ENCODE measurements at places on chromosomes 7 and 10.

- no peak for DNase-seq
Measured at GRCh38 chr10:58776568-58777318, 264.1 kb downstream of the BICC1 start.

DNA sequence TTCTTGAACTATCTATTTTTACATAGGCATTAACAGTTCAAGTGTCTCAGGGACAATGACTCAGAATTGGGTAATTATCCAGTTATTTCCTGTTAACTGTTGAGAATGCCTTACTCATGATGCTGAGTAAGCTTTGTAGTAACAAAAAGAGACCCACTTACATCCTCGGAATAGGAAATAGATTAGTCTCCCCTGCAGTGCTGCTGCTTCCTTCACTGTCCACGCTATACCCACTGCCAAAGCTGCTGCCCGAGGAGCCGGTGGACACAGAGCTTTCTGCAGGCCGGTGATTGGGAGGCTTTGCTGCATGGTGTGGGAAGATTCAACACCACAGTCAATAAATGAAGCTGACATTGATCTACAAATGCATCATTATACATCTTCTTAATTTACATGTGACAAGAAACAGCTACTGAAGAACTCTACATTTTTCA, 357.1 kb downstream of the PCLO start:
- no peak for DNase-seq

- DNase-seq, result no peak
Measured at GRCh38 chr10:62842983-62843382, 26.8 kb upstream of the EGR2 start.

- DNase-seq, result no peak
Measured at GRCh38 chr7:155789001-155789725, 23.1 kb downstream of the SHH start.

DNA sequence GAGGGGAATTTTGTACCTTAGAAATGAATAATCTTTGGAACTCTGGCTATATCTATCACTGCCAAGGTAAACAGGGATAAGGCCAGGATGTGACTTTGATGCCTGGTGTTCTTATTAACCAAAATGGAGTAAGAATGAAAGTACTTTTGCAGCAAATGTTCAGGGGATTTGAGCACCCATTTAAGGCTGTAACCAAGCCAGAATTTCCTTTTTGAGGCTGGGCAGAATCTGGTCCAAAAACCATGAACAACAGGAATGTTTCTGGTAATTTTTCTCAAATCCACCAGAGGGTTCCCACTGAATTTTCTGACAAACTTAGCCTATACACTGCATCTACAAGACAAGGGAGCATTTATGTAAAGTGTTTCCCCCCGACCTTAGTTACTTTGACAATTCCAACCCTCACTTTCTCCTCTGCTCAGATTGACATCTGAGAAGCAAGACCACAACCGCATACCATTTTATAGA, 120.6 kb downstream of the BAMBI start:
- no peak for DNase-seq

DNA sequence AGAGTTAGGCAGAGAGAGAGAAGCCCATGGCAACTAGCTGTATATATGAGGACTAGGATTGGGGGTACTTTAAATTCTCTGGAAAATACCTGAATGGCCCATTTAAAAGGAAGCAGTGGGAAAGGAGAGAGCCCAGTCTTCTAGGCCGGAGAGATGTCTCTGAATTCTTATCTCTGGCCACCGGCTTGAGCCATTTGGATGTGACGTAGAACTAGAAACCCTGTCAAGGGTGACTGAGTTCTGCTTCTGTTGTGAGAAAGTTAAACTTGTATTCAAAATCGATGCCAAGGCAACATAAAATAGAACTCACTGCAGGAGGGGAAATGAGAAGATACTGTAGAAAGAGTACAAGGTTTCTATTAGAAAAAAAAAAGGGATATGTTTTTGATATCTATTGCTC, 6.3 kb upstream of the GSTK1 start:
- DNase-seq, result no peak

DNA sequence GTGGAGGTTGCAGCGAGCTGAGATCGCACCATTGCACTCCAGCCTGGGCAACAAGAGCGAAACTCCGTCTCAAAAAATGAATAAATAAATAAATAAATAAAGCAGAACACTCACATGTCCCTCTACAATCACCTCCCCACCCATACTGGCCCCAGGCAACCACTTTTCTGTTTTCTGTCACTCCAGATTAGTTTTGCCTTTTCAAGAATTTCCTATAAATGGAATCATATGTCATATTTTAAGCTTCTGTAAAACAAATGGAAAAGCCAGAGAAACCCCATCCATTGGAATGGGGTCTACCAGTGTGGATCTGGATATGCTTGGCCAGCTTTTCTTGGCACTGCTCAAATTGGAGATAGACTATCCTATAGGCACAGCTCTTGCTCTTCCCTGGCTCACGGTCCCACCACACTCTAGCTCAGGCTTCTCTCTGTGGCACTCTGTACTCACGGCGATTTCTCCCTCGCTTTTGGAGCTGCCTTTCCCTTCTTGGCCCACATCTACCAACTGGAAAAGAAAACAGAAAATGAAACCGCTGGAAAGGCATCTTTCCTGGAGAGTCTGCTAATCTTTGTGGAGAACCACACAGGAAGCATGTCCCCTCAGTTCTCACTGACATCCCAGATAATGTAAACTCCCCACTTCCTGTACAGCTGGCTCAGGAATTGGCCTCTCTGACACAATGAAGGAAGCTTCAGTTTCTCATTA, 210.1 kb downstream of the JCAD start:
- no peak for DNase-seq

DNA sequence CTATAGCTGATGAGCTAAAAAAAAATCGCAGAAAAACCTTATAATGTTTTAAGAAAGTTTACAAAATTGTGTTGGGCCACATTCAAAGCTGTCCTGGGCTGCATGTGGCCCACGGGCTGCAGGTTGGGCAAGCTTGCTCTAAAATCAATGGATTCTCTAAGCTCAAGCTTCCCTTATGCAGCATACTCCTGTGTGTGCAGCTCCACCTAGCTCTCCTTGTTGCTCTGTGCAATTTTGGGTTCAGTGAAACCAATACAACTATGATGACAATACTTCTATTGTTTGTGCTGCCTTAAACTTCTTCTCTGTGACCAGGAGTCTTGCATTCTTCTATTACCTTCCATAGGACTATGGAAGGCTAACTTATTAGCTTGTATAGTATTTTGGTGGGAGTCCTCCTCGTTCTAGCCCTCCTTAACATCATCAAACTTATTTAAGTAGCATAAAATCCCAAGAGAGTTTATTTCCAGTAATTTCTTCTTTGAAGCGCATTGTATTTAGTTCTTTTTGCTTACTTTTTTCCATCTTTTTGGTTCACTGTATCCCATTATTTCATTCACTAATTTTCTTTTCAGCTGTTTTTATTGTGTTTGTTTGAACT, 170.9 kb upstream of the SMIM30 start:
- no peak for DNase-seq

- no peak for DNase-seq
Measured at GRCh38 chr10:60448246-60448645, 58.6 kb upstream of the ANK3 start.

GRCh38 chr10:35322636-35323035, 13.7 kb upstream of the CCNY start:
- DNase-seq, result no peak

DNA sequence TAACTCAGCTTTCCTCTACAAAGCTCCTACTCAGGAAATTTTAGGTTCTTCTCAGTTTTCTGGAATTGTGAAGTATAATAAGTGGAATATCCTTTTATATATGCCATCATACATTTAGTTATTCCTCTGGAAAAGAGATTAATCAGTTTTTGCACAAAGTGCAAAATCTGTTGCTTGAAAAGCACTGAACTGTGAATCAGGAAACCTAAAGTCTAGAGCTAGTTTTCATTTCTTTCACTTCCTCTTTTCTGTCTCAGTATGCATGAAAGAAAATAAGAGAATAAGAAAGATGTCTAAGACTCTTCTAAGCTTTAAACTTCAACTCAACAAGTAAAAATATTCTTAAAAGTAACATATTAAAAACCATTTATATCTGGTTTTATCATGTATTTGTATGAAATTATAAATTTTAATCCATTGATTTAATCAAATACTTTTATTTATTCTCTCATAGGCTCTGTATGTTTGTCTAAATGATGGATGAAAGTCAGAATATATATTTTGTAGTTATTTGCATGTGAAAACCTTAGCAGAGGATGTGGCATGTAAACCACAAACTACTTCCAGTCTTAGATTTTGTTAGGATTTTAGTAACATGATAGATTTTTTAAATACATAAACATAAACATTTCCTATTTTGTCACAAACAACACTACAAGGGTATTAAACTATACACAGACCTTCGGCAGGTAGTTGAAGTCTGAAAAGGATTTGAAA, 1073.0 kb downstream of the XPNPEP1 start:
- DNase-seq, result no peak

DNA sequence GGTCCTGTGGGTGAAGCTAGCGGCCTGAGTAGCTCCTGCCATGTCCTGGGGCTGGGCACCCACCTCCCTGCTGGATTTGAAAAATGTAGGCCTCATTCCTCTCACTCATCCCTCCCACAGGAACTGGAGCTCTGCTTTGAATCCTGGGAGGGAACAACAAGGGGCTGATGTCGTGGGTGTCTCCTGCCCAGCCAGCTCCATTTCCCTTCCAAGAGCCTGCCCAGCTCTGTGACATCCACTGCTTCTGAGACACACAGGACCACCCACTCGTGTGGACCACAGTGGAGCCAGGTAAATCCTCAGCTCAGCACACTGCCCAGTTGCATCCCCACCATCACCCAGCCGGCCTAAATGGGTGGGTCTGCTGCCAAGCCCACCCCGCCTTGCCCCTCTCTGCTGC, 579.2 kb downstream of the GRID1 start:
- DNase-seq, result no peak

DNA sequence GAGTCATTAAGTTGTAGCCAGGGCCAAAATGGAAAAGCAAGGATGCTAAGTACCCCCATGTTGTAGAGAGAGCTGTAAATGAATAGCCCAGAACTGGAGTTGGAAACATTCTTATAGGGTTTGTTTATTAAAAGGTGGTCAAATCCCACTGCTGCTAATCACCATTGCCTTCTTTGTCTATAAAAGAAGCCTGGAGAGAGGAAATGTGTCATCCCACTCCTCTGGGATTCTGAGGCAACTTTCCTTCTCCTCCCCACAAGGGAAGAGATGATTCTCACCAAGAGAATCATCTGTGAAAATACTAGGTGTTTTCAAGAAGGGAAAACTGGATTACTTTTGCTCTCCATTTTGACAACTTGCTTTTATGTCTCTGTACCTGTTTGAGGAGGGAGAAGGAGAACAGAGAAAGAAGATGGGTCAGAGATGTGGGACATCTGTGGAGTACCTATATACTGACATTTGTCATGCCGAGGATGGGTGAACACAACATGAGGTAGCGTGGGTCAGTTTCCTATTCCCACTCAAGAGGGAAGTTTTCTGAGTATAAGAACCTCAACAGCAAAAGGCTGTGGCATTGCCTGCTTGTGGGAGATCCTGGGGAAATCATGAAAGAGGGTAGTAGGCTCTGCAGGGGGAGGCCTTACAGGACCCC, 262.2 kb downstream of the KIF20B start:
- no peak for DNase-seq

DNA sequence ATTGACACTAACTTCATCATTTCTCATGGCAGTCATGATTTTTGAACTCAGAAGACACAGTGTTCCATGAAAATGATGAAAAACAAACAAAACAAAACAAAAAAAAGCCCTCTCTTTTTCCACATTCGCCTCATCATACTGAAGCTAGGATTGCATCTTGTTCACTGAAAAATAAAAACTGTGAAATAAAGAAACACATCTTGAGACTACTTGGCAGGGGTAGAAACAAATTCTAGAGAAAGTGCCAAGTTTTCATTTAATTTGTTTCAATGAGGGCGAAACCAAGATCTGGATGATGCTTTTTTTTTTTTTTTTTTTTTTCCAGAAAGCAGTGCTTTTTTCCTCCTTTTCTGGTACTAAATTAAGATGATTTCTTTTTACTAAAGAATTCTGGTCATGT, 350.4 kb upstream of the ETV1 start:
- DNase-seq, result no peak

- DNase-seq, result no peak
Measured at GRCh38 chr7:100827330-100828226, at the start of gene EPHB4. EPHB4 (minus strand) TSS chr7:100827523; CDS start chr7:100827030, 493 bp downstream.

DNA sequence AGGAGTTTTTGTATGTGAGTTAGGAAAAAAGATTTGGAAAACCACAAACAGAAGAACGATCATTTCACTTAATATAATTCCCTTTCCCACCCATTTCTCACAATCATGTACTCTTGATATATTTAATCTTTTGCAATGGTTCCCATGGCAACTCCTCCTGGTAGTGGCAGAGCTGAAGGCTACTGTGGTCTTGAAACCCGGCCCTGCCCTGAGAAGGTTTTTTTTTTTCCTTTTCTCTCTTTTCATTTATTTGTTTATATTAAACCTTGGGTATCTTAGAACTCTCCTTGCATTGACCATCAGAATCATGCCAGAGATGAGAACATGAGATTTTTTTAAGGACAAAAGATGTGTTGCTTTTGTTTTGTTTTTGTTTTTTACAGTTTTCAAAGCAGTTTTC, 566.1 kb upstream of the NRP1 start:
- no peak for DNase-seq

GRCh38 chr7:117119192-117119924, 166.1 kb downstream of the ST7 start:
- peak; percentile 36 for DNase-seq

DNA sequence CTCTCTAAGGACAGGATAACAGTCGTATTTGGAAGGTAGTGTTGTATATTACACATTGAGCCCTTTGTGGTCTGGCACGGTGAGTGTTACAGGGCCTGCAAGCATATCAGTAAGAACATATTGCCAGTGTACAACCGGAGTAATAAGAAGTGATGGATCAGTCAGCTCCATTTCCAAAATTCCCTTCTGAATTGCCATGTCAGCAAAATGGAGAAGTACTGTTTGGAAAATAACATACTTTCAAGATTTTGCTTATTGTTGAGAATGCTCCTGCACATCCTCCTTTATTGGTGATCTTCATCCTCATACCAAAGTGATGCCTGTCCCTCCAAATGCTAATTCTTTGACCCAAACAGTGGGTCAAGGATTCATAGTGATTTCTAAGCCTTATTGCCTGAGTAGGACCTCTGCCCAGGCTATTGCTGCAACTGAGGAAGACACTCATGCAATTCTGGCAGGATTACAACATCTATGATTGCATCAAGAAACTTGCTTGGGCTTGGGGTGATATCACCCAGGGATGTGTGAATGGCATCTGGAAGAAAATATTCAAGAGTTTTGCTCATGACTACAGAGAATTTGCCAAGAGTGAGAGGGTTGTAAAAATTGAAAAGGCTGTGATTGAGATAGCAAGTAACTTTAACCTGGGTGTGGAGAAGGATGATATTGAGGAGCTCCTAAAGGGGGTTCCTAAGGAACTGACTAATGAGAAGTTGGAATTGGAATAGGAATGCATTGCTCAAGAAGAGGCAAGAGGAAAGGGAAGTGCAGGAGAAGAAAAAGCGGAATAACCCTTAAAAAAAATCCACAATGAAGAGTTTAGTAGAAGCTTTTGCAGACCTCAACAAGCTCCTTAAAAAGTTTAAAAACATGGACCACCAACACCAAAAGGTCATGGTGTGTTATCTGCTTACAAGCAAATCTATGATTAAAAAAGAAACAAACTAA, 452.2 kb upstream of the SORCS1 start:
- DNase-seq, result no peak
